ENCODE measurements at places on chromosomes 6 and 20. TPM values are rescaled to one million over a fixed set of nuclear protein-coding genes. Genes with fewer than 3 reads are reported as not detected.

- no peak for DNase-seq
Observed at GRCh38 chr6:17938901-17939300, 48.5 kb downstream of the KIF13A start.

Gene EYS
- total RNA-seq: not detected

DNA sequence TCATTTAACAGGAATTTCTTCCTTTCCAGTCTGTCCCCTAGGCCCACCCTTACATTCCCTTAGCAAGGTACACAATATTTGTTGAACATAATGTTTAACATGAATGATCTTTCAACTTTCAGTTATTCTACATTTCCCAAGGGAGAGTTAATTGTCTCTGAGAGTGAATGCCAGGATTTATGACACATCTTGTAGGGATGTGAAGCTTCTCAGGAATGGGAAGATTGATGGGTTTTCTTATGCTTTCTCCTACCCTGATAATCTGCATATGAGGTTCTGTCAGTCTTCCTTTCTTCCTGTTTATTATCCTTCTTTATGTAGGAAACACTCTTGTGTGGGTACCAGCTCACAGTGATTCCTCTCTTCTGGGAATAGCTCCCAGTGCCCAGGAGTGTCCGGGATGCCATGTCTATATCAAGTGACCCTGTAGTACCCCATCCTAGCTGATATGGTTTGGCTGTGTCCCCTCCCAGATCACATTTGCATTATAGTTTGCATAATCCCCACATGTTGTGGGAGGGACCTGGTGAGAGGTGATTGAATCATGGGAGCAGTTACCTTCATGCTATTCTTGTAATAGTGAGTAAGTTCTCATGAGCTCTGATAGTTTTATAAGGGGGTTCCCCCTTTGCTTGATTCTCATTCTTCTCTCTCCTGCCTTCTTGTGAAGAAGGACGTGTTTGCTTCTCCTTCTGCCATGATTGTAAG lies 7.1 kb upstream of the FYN start:
- no peak for DNase-seq

Gene VWA7
- total RNA-seq: 1.5 TPM

DNA sequence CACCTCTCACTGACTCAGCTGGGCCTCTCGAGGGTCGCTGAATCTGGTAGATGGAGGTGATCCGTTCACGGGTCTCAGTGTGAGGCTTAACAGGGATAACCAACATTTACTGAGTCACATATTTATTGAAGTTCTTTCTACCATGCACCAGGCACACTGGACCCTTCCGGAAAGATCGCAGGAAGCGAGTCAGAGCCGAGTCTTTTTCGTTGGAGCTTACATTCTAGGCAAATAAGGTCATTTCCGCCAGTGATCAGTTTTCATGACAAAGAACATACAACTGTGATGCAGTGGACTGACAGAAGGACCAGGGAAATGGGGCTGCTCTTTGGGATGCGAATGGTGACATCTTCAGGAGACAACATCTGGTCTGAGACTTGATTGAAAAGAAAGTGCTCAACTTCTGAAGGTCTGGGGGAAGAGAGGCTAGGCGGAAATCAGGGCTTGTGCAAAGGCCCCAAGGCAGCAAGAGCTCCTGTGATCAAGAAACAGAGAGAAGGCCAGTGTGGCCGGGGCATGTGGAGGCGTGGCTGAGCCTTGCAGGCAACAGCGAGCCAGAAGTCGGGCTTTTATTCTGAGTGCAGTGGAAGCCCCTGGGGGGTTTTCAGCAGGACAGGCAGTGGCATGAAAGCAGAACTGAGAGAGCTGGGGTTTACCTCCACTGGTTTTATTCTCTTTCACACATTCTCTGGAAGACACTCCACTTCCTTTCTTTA lies 56.7 kb downstream of the APCDD1L start:
- no peak for DNase-seq

- no peak for DNase-seq
Observed at GRCh38 chr6:52020945-52021570, 66.4 kb downstream of the PKHD1 start.
